ENCODE measurements at places on chromosomes 2 and 18. TPM values are rescaled to one million over a fixed set of nuclear protein-coding genes. Genes with fewer than 3 reads are reported as not detected.

Gene KIAA2012
- total RNA-seq: 5.3 TPM

Gene MC2R
- not detected for total RNA-seq

Gene NOSTRIN
- total RNA-seq: 29.2 TPM

Gene SERPINB5
- total RNA-seq: 0.37 TPM

DNA sequence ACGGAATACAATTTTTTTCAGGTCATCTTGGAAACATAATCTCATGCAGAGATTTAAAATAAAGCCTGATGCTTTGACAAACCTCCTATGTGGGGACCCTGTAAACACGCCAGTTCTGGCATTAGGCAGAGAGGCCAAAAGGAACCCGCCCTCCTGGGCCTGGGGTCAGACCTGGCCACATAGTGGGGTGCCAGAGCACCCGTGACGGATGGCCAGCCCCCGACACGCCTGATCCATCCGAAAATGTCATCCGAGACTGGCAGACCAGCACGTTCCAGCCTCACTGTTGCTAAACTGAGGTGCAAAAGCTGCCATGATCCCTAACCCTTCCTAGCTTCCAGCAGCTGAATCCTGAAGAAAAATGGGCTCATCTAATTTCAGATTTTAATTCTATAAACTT, 222.6 kb upstream of the SALL3 start:
- no peaks in the 10 kb centered on the region for H3K27me3 ChIP-seq
- no peaks in the 10 kb centered on the region for H3K36me3 ChIP-seq
- H3K4me1 ChIP-seq: no peaks in the 10 kb centered on the region
- no peak overlapping the region for H3K4me3 ChIP-seq
- DNase-seq: no peak
- H3K27ac ChIP-seq: no peak overlapping the region

GRCh38 chr2:24832931-24833701, 39.9 kb downstream of the CENPO start:
- H3K27me3 ChIP-seq: no peaks in the 10 kb centered on the region
- no peak overlapping the region for H3K27ac ChIP-seq
- peaks cover 7% of the 10 kb centered on the region for H3K36me3 ChIP-seq
- no peaks in the 10 kb centered on the region for H3K4me1 ChIP-seq

- H3K27ac ChIP-seq: no peak overlapping the region
- H3K27me3 ChIP-seq: no peaks in the 10 kb centered on the region
- H3K4me3 ChIP-seq: no peak overlapping the region
Observed at GRCh38 chr18:34933909-34934661, 107.1 kb upstream of the MAPRE2 start.

GRCh38 chr2:192150166-192150565, 44.6 kb downstream of the TMEFF2 start:
- H3K27me3 ChIP-seq: no peaks in the 10 kb centered on the region
- H3K36me3 ChIP-seq: no peaks in the 10 kb centered on the region
- DNase-seq: no peak
- H3K4me1 ChIP-seq: peaks cover 34% of the 10 kb centered on the region
- no peak overlapping the region for H3K4me3 ChIP-seq
- H3K27ac ChIP-seq: no peak overlapping the region

GRCh38 chr2:161754379-161754778, 130.2 kb downstream of the SLC4A10 start:
- no peaks in the 10 kb centered on the region for H3K4me1 ChIP-seq
- no peak overlapping the region for H3K4me3 ChIP-seq
- no peak for DNase-seq
- no peaks in the 10 kb centered on the region for H3K36me3 ChIP-seq
- no peak overlapping the region for H3K27ac ChIP-seq
- H3K27me3 ChIP-seq: no peaks in the 10 kb centered on the region

DNA sequence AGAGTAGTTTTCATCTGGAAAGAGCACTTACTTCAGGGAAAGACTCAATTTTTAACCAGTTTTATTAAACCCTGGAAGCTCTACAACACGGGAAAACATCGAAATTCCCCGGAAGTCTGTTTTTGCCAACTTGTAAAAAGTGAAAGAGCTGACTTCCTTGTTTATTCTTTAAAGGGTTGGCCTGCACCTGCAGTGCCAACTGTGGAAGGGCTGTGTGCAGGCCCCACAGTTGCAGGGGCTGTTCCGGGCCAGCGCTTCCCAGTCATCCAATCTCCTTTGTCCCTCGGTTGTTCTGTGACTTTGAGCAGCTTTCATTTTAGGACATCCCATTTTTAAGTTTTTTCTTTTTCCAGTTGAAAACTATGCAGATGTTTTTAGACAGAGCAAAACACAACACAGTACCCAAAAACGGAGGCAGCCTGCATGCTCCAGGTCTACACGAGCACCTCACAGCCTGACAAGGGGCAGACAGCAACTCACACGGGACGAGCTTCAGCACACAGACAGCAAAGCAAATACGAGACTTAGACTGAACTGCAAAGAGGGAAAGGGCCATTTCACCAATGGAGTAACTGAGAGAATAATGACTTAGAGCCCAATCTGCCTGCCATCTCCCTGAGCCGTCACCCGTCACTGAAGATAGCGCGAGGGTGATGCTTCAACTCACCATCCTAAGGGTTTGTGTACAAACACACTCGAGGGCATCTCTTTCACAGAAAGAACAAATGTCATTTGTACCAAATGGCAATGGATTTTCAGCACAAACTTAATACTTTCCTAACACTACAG, 70.6 kb downstream of the EMILIN2 start:
- no peak overlapping the region for H3K4me3 ChIP-seq
- DNase-seq: no peak
- H3K27ac ChIP-seq: peak overlapping the region; percentile 67
- peaks cover 18% of the 10 kb centered on the region for H3K36me3 ChIP-seq
- no peaks in the 10 kb centered on the region for H3K27me3 ChIP-seq

DNA sequence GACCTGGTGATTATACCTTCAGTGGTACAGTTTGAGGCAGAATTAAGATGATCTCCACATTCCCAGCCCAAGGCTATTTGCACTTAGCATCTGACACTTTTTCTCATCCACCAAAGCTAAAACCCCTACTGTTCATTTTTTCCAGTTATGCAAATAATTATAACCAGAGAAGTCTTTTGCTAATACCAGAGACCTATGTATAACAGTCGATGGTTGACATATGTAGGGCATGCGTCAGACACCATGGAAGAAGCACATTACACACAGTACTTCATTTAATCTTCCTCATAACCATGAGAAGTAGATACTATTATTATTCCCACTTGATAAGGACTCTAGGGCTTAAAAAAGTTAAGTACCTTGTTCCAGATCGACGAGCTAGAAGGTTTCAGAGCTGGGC, 36.5 kb downstream of the AP1S3 start:
- no peaks in the 10 kb centered on the region for H3K36me3 ChIP-seq
- DNase-seq: no peak
- no peak overlapping the region for H3K27ac ChIP-seq
- no peak overlapping the region for H3K4me3 ChIP-seq
- H3K27me3 ChIP-seq: no peaks in the 10 kb centered on the region

DNA sequence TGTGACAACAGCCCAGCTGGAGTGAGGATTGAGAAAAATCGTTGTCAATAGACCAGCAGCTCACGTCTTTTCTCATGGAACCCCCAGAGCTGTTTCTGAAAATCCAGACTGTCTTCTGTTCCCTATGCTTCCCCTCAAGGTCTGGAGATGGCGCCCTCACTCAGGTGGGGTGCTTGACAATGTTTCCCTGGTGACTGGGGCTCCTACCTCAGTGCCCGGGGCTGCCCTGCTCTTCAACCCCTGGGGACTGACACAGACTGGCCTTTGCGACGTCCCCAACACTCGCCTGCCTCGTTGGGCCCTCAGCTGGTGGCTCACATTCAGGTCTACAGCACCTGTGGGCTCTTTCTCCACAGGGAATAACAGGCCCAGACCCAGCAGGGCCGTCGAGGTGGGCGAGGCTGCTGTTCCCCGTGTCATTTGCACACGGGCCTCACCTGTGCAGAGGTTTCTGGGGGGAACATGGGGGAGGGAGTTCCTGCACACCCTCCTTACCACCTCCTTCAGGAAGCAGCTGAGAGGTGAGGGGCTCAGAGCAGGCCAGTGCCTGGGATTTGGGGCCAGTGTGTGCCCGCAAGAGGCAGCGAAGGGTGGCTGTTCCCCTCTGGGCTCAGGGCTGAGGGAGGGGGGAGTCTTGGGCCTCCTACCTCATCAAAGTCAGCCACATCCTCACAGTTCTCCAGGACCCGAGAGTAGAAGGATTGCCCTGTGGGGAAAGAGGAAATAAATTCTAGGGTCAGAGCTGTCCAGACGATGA, 59.3 kb upstream of the OTOF start:
- H3K4me1 ChIP-seq: no peaks in the 10 kb centered on the region
- H3K4me3 ChIP-seq: no peak overlapping the region
- H3K27ac ChIP-seq: no peak overlapping the region
- H3K27me3 ChIP-seq: no peaks in the 10 kb centered on the region
- no peak for DNase-seq

DNA sequence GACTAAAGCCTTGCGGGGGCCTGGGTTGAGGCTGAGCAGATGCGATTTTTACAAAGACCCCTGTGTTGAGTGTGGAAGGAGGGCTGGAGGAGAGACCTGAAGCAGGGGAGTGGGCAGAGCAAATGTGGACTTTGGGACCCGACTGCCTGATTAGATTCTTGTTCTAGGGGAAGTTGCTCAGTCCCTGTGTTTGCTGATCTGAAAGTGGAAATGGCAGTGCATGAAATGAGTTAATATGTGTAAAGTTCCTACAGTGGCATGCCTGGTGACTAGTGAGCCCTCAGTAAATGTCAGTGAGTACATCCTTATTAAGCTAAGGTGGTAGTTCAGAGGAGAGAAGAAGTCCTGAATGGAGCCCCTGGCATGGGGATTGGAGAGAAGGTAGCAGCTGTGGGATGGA, 52.3 kb downstream of the ARMC9 start:
- no peak overlapping the region for H3K27ac ChIP-seq
- no peaks in the 10 kb centered on the region for H3K36me3 ChIP-seq
- no peak for DNase-seq
- no peaks in the 10 kb centered on the region for H3K4me1 ChIP-seq

- H3K27ac ChIP-seq: no peak overlapping the region
- peaks cover 6% of the 10 kb centered on the region for H3K36me3 ChIP-seq
- H3K27me3 ChIP-seq: no peaks in the 10 kb centered on the region
- DNase-seq: peak; percentile 59
- H3K4me3 ChIP-seq: no peak overlapping the region
Observed at GRCh38 chr2:11824901-11825828, 78.7 kb downstream of the LPIN1 start.

- peak overlapping the region; percentile 33 for H3K27ac ChIP-seq
- no peak for DNase-seq
- no peaks in the 10 kb centered on the region for H3K4me1 ChIP-seq
- peaks cover 5% of the 10 kb centered on the region for H3K36me3 ChIP-seq
- no peaks in the 10 kb centered on the region for H3K27me3 ChIP-seq
Observed at GRCh38 chr18:70335892-70336726, 47.3 kb downstream of the SOCS6 start.

DNA sequence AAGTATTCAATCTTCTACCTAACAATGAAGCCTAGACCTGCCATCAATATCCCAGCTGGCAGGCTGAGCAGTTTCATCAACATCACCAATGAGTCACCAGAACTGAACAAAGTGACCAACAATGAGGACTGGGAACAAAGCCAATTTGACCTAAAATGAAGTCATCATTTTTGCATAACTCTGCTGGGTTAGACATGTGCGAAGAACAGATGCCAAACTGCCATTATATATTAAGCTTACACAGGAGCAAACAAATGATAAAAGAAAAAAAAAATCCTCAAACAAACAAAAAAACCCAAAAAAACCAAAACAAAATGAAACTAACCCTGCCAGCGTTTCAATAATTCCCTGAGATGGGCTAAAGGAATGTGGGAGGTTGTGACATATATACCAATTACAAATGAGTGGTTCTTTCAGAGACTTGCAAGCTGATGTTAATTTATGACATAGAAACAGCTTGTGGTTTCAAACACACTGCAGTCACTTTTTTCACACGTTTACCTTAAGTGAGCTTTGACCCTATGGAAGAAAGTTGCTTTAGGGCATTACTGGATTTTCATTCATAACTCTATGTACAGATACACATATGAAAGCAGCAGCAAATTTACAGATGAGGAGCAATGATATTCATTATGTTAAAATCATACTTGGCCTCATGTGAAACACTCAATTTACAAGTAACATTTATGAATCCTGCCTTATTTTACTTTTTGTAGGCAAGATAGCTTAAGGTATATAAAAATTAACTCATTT, 56.9 kb upstream of the CCDC141 start:
- no peaks in the 10 kb centered on the region for H3K27me3 ChIP-seq
- no peaks in the 10 kb centered on the region for H3K4me1 ChIP-seq
- peak; percentile 70 for DNase-seq
- no peak overlapping the region for H3K27ac ChIP-seq

DNA sequence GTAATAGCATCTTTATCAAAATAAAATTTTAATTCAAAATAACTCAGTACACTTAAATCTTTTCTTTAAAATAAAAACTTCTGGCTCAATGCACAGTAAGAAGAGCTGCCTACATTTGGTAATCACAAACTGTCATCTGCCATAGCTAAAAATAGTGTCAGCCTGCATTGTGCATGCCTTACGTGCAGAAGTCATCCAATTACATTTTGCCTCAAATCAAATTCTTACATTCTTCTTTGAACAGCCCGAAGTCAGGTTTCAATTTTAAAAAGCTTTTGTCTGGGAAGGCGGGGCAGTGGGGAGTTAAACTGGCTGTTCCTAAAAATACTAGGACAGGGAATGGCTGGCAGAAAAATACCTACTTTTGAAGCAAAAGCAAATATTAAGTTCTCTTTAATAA, 51.1 kb downstream of the RTN4 start:
- no peaks in the 10 kb centered on the region for H3K27me3 ChIP-seq
- no peaks in the 10 kb centered on the region for H3K36me3 ChIP-seq

- peaks cover 20% of the 10 kb centered on the region for H3K4me1 ChIP-seq
- no peak overlapping the region for H3K27ac ChIP-seq
- no peaks in the 10 kb centered on the region for H3K27me3 ChIP-seq
- no peak overlapping the region for H3K4me3 ChIP-seq
Observed at GRCh38 chr2:236714080-236714479, 144.5 kb downstream of the ACKR3 start.

- DNase-seq: no peak
- H3K4me1 ChIP-seq: no peaks in the 10 kb centered on the region
- no peak overlapping the region for H3K4me3 ChIP-seq
- no peaks in the 10 kb centered on the region for H3K27me3 ChIP-seq
Observed at GRCh38 chr2:128076461-128077106, 14.4 kb upstream of the UGGT1 start.

- H3K27me3 ChIP-seq: no peaks in the 10 kb centered on the region
- no peaks in the 10 kb centered on the region for H3K4me1 ChIP-seq
- no peak for DNase-seq
- no peak overlapping the region for H3K27ac ChIP-seq
Observed at GRCh38 chr2:100616841-100617390, 54.1 kb downstream of the PDCL3 start.

GRCh38 chr2:212076456-212076855, 462.1 kb downstream of the ERBB4 start:
- H3K36me3 ChIP-seq: no peaks in the 10 kb centered on the region
- no peak overlapping the region for H3K27ac ChIP-seq
- no peaks in the 10 kb centered on the region for H3K4me1 ChIP-seq
- no peak for DNase-seq
- no peak overlapping the region for H3K4me3 ChIP-seq

DNA sequence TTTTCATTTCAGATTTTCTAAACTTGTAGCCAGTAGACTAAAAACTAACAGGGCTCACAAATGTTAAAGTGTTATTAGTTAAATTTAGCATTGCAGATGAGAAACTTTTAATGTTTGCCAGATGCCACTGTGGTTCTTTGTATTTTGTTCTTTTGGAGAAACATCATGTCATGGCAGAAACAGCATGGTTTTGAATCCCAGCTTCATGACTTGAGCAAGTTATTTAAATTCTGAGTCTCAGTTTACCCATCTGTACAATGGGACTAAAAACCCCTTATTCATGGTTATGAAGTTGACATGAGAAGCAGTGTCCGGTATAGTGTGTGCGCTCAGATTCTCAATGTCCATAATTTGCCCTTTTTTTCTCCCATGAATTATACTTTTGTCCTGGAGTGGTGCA, 56.5 kb downstream of the MAPRE2 start:
- no peaks in the 10 kb centered on the region for H3K4me1 ChIP-seq
- no peak overlapping the region for H3K4me3 ChIP-seq
- DNase-seq: no peak
- H3K36me3 ChIP-seq: peaks cover 4% of the 10 kb centered on the region
- H3K27me3 ChIP-seq: no peaks in the 10 kb centered on the region
